GM13977 (cell line): ENCODE measurements at places on chromosomes 1 and 21.

- no peak for DNase-seq
These were observed 363.8 kb downstream of the PTPRC start for GRCh38 chr1:199002661-199003060.

- DNase-seq = no peak
These were observed 200.1 kb upstream of the DAB1 start for GRCh38 chr1:57623791-57624538.

DNA sequence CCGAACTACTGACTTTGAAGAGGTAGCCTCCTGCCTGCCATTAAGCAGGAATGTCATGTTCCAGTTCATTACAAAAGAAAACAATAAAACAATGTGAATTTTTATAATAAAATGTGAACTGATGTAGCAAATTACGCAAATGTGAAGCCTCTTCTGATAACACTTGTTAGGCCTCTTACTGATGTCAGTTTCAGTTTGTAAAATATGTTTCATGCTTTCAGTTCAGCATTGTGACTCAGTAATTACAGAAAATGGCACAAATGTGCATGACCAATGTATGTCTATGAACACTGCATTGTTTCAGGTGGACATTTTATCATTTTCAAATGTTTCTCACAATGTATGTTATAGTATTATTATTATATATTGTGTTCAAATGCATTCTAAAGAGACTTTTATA, 159.8 kb upstream of the SGIP1 start:
- no peak for DNase-seq

- no peak for DNase-seq
These were observed 196.5 kb downstream of the DYRK1A start for GRCh38 chr21:37562920-37563640.

- no peak for DNase-seq
These were observed 81.4 kb upstream of the WLS start for GRCh38 chr1:68313735-68314134.

GRCh38 chr1:26318338-26319064, 743 bp downstream of the CD52 start:
- no peak for DNase-seq

- no peak for DNase-seq
These were observed 28.0 kb upstream of the DNASE2B start for GRCh38 chr1:84370266-84370665.

- DNase-seq = no peak
These were observed 4.9 kb upstream of the CAPN2 start for GRCh38 chr1:223707256-223708000.
